ENCODE measurements at places on chromosomes 13 and 19. TPM values are rescaled to one million over a fixed set of nuclear protein-coding genes. Genes with fewer than 3 reads are reported as not detected.

DNA sequence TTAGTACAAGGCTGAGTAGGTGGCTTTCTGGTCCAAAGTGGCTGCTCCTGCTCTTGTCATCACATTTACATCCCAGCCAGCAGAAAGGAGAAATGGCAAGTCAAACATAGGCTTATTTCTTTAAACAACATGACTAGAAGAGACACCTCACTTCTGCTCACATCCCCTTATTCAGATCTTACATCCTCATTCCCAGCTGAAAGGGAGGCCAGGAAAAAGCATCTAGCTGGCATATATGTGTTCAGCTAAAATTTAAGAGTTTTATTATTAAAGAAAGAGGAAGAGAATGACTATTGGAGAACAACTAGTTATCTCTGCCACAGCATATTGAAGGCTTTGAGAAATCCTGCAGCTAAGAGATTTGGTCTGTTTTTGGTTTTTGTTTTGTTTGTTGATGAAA, 34.1 kb downstream of the RGCC start:
- DNase-seq, result no peak

DNA sequence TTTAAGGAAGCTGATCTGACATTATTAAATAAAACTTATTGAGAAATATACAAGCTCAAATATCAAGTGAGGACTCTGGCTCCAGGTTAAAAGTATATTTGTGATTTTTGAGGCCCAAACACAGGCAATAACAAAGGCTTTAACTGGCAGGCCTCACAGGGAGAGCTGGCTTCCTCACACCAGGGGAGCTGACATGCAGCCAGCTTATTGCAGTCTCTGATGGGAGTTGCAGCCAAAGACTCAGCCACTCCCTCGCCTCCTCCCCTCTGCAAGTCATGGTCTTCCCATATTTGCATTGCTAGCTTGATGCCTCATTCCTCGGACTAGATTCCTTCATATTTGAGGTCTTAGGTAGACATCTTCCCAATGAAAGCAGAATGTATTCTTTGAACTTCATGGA, 647.1 kb upstream of the SLITRK6 start:
- DNase-seq, result no peak

CBY2 gene
- total RNA-seq, result not detected

CACNG8 gene
- not detected for total RNA-seq

DNA sequence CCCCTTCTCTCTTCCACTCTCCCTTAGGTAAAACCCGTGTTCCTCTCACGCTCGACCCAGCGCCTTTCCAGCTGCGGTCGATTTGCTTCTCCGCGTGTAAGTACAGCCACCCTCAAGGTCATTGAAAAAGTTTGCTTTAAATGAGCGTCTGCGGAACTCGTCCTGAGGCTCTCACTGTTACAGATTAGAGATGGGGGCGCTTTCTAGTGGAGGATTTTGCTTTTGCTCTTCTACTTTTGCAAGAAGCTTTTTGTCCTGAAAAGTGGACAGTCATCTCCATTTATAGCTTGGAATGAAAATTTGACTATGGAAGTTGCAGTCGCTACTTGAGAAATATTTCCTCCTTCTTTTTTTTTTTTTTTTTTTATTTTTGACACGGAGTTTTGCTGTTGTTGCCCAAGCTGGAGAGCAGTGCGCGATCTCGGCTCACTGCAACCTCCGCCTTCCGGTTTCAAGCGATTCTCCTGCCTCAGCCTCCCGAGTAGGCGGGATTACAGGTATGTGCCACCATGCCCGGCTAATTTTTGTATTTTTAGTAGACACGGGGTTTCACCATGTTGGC, 595 bp upstream of the RAB20 start:
- DNase-seq, result no peak

Data from thoracic aorta (tissue), 2 donors.